ENCODE measurements at places on chromosomes 13 and 19.

DNA sequence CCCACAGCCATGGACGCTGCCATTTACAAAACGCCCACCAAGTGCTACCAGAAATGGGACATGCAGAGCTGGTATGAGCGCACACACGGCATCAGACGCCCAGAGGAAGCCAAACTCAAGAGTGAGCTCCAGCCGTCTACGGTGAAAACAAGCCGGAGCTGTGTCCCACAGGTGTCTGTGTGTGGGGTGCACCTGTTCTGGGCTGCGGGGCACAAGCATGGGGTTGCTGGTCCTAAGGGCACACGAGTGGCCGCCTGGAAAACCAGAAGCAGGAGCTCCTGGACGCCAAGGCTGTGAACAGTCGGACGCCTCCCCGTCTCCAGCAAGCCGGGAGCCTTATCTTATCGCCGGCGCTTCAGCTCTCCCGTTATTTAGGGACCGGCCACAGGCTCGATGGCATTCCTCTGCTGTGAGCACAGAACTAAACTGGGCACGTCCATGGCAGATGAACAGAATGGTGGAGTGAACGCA lies 1.3 kb downstream of the ADPRHL1 start:
- DNase-seq: no peak

GRCh38 chr13:100596516-100596915 lies 7.9 kb upstream of the GGACT start:
- DNase-seq: no peak

GRCh38 chr13:87280139-87280538 lies 391.0 kb upstream of the SLITRK5 start:
- DNase-seq: no peak

GRCh38 chr19:34370983-34371382 lies 6.0 kb downstream of the GPI start:
- DNase-seq: no peak
